Breast epithelium (tissue), 4 donors: ENCODE measurements at places on chromosomes 5 and 9. TPM values are rescaled to one million over a fixed set of nuclear protein-coding genes. Genes with fewer than 3 reads are reported as not detected.

DNA sequence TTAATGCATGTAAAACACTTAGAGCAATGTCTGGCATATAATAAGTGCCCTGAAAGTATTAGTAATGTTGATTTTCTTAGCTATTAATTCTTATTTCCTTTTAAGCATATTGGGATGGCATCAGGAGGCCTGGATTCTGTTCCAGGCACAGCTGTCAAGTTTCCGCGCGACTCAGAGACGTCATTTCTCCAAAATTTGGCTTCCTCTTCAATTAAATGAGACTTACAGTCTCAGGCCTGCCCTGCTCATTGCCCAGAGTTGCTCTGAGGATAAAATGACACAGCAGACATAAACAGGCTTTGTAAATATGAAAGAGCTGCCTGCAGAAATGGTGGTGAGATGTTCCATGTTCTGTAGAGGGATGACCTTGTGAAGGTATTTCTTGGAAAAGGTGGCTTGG is 159.8 kb upstream of the GLRA1 start:
- no peak overlapping the region for H3K27ac ChIP-seq
- DNase-seq: no peak
- H3K36me3 ChIP-seq: no peaks in the 10 kb centered on the region
- H3K27me3 ChIP-seq: no peaks in the 10 kb centered on the region
- no peak overlapping the region for H3K4me3 ChIP-seq
- no peaks in the 10 kb centered on the region for H3K4me1 ChIP-seq

The BAAT gene
- total RNA-seq: 0.16 TPM

GRCh38 chr9:87343816-87344430 is 153.7 kb upstream of the DAPK1 start:
- DNase-seq: peak; percentile 63
- H3K27me3 ChIP-seq: no peaks in the 10 kb centered on the region
- no peak overlapping the region for H3K27ac ChIP-seq
- H3K4me3 ChIP-seq: no peak overlapping the region
- no peaks in the 10 kb centered on the region for H3K36me3 ChIP-seq
- H3K4me1 ChIP-seq: no peaks in the 10 kb centered on the region

GRCh38 chr9:129549684-129550083 is 71.2 kb downstream of the C9orf50 start:
- peak overlapping the region; percentile 93 for H3K27ac ChIP-seq
- DNase-seq: no peak
- H3K4me1 ChIP-seq: no peaks in the 10 kb centered on the region
- H3K27me3 ChIP-seq: no peaks in the 10 kb centered on the region
- H3K36me3 ChIP-seq: no peaks in the 10 kb centered on the region

The ADGRV1 gene
- 0.32 TPM for total RNA-seq

GRCh38 chr5:134236318-134236717 is 10.4 kb upstream of the PPP2CA start:
- no peaks in the 10 kb centered on the region for H3K4me1 ChIP-seq
- H3K36me3 ChIP-seq: no peaks in the 10 kb centered on the region
- H3K4me3 ChIP-seq: no peak overlapping the region
- no peak overlapping the region for H3K27ac ChIP-seq

DNA sequence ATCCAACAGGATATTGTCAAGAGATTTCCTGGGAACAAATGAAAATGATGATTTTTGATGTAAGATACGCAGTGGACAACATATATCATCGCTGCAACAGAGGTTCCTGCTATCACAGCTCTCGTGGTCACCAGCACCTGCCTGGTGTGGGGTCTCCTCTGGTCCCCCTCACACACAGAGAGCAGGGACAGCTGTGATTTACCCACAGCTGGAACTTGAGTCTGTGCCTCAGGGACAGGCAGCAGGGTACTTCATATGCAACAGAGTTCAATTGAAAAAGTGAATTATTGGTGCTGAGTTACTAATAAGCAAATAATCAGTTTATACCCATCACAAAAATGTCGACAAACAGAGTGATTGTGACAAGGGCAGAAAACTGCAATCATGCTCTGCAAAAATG is 93.4 kb downstream of the LMX1B start:
- H3K4me1 ChIP-seq: peaks cover 12% of the 10 kb centered on the region
- no peak overlapping the region for H3K4me3 ChIP-seq
- H3K27ac ChIP-seq: no peak overlapping the region
- peak; percentile 5 for DNase-seq
- H3K27me3 ChIP-seq: peaks cover 9% of the 10 kb centered on the region
